ENCODE measurements at places on chromosomes 5 and 9.
A peak's percentile ranks its signal among the peaks of the same experiment; 100 is the strongest.

GRCh38 chr9:124300312-124300711 lies 42.6 kb downstream of the NEK6 start:
- no peak for DNase-seq

- DNase-seq: peak; percentile 74
Observed at GRCh38 chr5:38382898-38383297, 124.5 kb downstream of the EGFLAM start.

DNA sequence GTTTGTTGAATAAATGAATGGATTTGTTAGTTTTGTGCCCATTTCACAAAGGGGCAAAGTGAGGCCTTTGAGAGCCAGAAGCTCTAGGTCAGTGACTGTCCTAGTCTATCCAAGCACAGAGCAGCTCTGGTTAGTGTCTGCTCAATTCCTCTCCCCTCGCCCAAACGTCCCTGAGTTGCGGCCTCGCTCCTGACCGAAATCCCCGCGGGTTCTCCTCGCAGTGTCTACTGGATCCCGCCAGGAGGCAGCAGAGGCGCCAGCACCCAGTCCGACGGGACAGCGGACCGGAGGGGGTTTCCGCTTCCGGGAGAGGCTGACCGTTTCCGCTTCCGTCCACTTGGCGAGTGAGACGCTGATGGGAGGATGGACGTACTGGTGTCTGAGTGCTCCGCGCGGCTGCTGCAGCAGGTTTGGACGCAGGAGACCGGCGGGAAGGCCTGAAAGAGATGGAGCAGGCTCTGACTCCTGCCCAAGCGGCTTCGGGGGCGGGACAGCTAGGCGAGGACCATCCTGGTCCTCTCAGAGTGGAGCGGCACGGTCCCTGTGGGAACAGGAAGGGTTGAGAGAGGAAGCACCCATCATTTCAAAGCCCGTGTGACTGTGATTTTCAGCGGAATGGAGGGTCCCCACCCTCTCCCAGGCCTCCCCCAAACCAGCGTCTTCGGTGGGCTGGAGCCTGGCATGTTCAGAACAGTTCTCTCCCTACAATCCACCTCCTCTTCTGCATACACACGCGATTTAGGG lies at the start of gene RARS1:
RARS1 (plus strand) TSS at position 336 of the 744 bp plus-strand sequence; CDS start at position 364, 28 bp downstream.
- peak; percentile 93 for DNase-seq

GRCh38 chr5:135266303-135266635 lies 132.8 kb downstream of the MACROH2A1 start:
- DNase-seq: no peak

GRCh38 chr5:178642351-178642909 lies 15.6 kb upstream of the CLK4 start:
- no peak for DNase-seq
